ENCODE measurements at places on chromosomes 2 and 18.

DNA sequence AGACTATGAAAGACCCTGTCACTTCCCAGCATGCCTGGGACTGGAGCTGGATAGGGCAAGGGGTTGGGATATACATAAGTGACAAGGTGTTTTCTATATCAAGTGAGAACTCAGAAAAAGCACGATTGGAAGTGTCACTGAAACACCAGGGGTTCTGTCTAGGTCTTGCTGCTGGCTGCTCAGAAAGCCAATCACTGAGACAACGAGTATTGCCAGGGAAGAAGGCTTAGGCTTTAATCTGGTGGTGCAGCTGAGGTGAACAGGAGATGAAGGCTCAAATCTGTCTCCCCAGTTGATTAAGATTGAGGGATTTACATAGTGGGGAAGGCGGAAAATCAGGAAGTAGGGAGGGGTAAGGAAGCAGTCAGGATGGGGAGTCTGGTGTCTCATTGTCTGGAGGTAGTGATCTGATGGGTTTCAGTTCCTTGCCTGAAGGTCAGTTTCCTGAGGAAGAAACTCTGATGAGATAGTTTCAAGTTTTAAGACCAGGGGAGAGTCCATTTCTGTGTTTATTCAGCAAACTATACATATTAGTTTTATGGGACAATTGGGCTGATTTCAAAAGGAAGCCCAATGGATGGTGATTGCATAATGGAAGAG lies 3.5 kb upstream of the C2orf74 start:
- DNase-seq, result no peak

DNA sequence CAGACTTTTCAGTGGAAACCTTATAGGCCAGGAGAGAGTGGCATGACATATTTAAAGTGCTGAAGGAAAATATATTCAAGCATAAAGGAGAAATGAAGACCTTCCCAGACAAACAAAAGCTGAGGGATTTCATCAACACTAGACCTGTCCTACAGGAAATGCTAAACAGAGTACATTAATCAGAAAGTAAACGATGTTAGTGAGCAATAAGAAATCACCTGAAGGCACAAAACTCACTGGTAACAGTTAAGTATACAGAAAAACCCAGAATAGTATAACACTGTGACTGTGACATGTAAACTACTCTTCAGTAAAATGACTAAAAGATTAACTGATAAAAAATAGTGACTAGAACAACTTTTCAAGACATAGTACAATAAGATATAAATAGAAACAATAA lies 87.4 kb downstream of the ATP8B1 start:
- DNase-seq, result no peak

DNA sequence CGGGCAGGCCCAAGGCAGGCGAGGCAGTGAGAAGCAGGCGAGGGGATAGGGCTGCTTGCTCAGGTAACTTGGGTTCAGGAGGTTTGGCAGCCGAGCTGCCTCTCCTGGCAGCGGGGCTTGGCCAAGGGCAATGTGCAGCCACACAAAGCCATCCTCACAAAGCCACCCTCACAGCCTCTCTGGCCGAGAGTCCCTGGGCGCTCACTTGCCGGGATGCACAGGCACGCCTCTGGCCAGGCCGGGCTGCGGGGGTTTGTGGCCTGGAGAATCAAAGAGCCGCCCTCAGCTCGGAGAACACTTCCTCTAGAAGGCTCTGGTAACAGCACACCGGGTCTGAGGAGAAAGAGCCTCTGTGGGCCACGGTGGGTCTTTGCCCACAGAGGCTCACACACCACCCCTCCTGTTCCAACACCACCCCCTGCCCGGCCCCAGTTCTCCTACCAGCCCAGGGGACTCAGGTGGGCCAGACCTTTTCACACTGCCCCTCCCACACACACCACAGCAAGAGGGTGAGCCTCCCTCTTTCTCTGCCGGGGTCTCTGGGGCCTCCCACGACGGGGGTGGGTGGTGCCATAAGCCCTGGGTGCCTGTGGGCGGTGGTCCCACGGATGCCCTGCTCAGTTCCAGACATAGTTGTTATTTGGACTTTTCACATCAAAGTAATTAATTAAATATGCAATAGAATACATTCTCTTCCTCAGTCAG lies 186.9 kb downstream of the ZFP36L2 start:
- DNase-seq, result no peak

GRCh38 chr2:47456851-47457250 lies 53.9 kb downstream of the MSH2 start:
- no peak for DNase-seq

DNA sequence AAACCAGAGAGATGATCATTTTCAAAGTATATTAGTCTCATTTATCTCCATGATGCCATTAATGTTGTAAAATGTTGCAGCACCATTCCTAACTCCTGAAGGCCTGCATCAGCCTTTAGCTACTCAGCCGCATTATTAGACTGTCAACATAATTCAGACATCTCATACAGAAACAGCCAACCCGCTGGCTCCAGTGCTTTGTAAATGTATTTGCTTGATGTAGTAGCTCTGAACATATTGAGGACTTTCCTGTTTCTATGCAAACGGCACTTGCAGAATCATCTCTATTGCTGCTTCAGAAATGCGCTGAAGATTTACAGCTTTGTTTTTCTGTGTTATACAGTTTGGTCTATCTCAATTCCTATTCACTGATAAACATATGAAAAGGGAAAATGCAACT lies 372.2 kb downstream of the DSEL start:
- DNase-seq, result peak; percentile 97

- DNase-seq, result no peak
These were observed 195.1 kb downstream of the TXNL1 start for GRCh38 chr18:56443166-56443907.

DNA sequence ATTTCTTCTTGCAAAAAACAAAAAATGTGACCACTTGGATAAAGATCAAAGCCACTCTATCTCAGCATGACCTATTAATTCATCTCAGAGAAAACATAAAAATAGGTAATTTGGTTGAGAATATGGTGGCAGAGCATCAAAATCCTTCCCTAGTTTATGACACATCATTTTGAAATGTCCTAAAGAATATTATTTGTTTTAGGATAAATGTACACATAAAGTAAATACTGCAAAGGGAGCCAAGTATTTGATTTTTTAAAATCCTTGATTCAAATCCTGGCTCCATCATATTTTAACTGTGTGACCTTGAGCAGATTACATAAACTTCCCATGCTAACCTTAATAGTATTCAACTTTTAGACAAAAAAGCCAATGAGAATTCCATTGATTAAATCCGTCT lies 206.6 kb downstream of the CDH2 start:
- no peak for DNase-seq

Measured in NCI-H69 (cell line).